Glomerular endothelial cell (primary cell): ENCODE measurements at places on chromosomes 5 and 9.

- DNase-seq = no peak
Measured at GRCh38 chr5:177382423-177383029, 1.7 kb upstream of the SLC34A1 start.

DNA sequence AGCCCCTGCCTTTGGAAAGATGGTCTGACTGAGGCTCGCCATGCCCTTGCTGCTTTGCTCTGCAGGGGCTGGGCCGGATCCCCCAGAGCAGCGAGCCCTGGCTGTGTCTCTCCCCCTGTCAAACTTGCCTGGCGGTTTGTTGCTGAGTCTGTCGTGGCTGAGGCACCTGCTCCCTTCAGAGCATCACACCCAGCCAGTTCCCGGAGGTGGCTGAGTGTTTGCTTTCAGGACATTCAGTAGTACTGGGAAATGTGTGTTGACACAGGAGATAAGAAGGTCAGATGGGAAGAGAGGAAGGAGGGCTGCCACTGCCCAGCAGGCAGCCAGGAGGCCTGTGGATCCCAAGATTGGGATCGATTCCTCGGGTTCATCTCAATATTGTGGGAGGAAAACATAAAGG is 62.9 kb downstream of the GADD45G start:
- DNase-seq = no peak

GRCh38 chr9:134422301-134423090 is 96.2 kb downstream of the RXRA start:
- no peak for DNase-seq

- DNase-seq = no peak
Measured at GRCh38 chr5:138699482-138699881, 53.7 kb upstream of the CTNNA1 start.

GRCh38 chr9:93053781-93054331 is 4.6 kb upstream of the SUSD3 start:
- no peak for DNase-seq

GRCh38 chr9:4701526-4701925 is 22.2 kb downstream of the CDC37L1 start:
- DNase-seq = no peak

- DNase-seq = no peak
Measured at GRCh38 chr5:72079288-72079687, 28.0 kb upstream of the MAP1B start.

DNA sequence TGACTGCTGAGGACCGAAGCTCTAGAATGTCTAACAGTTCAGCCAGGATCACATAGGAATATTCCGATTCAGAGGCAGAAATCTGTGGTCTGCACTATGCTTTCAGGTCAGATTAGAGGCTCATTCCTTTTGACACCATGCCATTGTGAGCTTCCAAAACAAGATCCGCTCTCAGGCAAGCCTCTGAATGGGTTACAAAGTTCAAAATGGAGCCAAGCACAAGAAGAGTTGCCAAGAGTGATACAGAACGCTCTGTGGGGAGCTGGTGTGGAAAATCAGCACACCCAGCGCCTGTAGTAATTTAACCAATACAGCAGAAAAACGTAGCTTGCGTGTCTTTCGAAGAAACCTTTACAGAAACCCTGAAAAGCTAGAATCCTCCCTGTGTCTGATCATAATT is 33.3 kb upstream of the FAT2 start:
- DNase-seq = no peak

DNA sequence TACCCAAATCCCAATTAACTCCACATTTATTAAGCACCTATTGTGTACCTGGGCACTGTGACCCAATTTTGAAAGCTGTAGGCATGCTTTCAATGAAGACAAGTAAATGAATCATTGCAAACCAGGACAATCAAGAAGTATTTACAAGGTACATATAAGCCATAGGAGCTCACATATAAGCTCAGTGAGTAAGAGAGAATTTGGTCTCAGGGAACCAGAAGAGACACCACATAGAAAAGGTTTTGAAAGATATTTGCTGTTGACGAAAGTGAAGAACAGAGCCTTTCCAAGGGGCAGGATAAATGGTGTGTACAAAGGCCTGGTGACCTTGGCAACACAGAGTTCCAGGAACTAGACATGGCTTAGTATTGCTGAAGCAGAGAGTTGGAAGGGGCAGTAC is 187.6 kb downstream of the CD180 start:
- no peak for DNase-seq

DNA sequence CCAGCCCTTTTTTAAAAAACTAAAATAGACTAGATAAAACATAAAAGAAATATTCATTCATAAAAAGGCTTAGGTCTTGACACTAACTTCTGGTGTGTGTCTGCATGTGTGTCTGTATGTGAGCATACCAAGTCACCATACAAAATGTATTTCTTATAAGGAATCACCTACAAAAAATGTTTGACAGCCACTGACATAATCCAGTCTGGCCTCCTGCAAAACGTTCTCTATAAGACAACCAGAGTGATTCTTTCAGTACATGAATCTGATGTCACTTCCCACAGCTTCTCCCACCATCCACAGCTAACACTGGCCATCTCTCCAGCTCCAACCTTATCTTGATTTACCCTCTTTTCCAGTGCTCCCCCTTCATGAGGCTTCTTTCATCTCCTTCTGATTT is 192.3 kb downstream of the TLE1 start:
- no peak for DNase-seq

DNA sequence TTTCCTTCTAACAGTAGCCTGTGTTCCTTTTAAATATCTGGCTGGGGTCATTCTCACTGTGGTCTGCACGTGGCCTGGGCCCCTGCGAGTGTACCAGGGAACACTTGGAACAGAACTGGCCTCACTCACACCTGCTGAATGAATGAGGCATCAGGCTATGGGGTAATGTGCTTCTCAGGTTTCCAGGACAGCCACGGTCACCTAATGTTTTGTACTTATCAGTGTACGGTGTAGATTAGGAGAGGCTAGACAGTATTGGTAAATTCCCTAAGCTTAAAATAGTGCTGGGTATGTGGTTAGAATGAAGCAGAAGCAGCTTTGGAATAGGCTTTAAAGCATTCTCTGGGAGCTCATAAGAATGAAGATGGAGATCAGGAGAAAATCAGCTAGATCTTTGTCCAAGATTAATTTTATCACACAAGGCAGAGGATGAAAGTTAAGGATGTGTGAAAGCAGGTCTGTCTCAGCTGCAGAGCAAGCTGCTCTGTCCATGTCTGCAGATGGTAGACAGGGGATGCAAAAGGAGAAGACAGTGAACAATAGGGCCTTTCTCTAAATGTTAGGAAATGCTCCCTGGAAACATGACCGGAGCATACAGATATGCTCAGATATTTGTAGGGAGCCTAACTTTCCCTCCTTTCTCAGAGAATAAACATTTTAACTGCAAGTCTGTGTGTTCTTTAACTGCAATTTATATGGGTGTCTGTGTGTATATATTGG is 267.5 kb downstream of the NR3C1 start:
- DNase-seq = no peak

- no peak for DNase-seq
Measured at GRCh38 chr5:106380736-106381135, 1290.0 kb downstream of the EFNA5 start.

DNA sequence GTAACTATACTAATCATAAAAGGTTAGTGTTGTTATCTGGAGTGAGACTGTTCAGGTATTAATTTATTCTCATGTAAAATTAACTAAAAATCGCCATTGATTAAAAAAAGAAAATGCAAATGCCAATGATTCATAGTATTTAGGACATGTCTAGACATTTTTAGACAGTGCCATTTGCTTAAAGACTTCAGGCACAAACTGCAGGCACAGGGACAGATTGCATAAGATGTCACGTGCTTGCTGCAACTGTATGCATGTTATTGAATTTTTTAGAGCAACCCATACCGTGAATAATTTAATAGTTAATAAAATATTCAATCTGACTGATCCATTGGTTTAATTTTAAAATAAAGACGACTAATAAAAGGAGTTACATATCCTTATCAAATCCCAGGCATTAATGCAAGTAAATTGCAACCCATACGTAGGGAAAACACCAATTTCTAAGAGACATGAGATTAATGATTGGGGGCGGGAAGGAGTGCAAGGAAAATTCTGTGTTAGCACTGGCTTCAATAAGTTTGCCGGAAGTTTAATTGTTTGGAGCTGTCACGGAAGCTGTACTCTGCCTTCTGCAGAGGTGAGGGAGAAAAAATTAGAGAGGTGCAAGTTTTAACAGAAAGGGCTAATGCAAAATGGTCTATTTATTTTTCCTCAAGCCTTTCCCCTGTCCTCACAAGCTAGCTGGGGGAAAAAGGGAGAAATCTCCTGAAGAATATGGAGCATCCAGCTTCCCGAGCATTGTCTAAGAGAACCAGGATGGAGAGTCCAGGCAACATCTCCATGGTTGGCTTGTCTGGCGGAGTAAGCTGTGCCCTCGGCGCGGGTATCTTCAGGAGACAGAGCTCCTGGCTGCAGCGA is 2.9 kb downstream of the EDIL3 start:
- DNase-seq = no peak

- no peak for DNase-seq
Measured at GRCh38 chr5:11281842-11282241, 520.8 kb upstream of the DAP start.

- no peak for DNase-seq
Measured at GRCh38 chr9:92208693-92209524, 84.6 kb downstream of the IARS1 start.

DNA sequence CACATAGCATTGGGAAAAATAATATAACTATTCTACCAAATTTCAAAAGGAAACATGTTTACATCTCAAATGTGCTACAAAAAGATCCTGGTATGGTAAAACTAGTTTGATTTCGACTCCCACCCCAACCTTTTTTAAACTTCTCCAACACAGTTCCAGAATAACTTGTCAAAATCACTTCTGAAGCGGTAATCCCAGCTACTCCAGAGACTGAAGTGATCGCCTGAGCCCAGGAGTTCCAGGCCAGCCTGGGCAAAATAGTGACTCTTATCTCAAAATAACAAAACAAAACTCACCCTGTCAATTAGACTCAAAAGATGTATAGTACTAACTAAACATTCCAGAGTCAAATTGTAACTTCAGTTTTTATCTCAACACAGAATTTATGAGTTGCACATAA is 71.3 kb upstream of the RNF38 start:
- no peak for DNase-seq

GRCh38 chr9:119283078-119283794 is 86.0 kb downstream of the BRINP1 start:
- DNase-seq = no peak

GRCh38 chr5:55918087-55919035 is 67.2 kb downstream of the IL31RA start:
- DNase-seq = no peak

GRCh38 chr9:130682421-130683121 is 11.0 kb upstream of the EXOSC2 start:
- no peak for DNase-seq
